Ovary (tissue), 10 donors: ENCODE measurements at places on chromosomes 6 and 20. TPM values are rescaled to one million over a fixed set of nuclear protein-coding genes. Genes with fewer than 3 reads are reported as not detected.

DNA sequence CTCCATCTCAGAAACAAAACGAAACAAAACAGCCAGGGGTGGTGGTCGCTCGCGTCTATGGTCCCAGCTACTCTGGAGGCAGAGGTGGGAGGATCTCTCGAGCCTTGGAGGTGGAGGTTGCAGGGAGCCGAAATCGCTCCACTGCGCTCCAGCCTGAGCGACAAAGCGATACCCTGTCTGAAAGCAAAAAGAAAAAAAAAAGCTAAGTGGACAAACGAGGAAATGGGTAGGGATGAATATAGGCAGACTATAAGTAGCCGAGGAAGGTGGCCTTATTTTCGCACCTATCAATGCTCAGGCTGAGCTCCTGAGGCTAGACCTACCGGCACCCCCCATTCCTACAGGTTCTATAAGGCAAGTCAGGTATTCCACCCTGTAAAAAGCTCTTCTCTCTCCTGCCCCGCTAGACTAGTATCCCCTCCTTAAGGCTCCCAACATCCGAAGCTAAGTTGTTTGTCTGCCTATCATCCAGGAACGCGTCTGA is 650 bp upstream of the CASP8AP2 start:
- peak overlapping the region; percentile 25 for H3K27ac ChIP-seq
- H3K36me3 ChIP-seq, result no peaks in the 10 kb centered on the region
- no peak for DNase-seq
- H3K4me3 ChIP-seq, result peak overlapping the region; percentile 91

DNA sequence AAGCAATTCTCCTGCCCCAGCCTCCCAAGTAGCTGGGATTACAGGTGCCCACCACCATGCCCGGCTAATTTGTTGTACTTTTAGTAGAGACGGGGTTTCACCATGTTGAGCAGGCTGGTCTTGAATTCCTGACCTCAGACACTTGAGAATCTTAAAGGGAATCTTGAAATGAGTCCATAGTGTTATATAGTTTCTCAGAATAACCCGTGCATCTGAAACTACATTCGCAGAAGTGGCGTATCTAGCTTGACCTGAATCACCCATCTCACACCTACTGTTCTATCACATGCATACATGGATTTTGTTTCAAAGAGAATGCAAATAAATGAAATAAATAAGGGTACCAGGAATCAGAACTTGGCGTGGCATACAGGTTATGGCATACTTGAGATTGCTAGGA is 65.0 kb downstream of the NCOA7 start:
- H3K4me1 ChIP-seq, result no peaks in the 10 kb centered on the region
- H3K36me3 ChIP-seq, result no peaks in the 10 kb centered on the region
- H3K4me3 ChIP-seq, result no peak overlapping the region
- H3K27ac ChIP-seq, result no peak overlapping the region

DNA sequence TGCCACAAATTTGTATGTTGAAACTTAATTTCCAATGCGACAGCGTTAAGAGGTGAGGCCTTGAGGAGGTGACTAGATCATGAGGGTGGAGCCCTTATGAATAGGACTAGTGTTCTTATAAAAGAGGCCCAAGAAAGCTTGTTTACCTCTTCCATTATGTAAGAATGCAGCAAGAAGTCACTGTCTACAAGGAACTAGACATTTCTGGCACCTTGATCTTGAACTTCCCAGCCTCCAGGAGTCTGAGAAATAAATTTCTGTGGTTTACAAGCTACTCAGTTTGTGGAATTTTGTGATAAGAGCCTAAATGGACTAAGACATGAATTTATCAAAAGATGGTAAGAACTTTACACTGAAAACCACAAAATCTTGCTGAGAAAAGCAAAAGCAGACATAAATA is 173.6 kb upstream of the SGK1 start:
- no peak overlapping the region for H3K27ac ChIP-seq
- DNase-seq, result no peak
- no peaks in the 10 kb centered on the region for H3K27me3 ChIP-seq
- H3K4me1 ChIP-seq, result no peaks in the 10 kb centered on the region
- no peaks in the 10 kb centered on the region for H3K36me3 ChIP-seq

DNA sequence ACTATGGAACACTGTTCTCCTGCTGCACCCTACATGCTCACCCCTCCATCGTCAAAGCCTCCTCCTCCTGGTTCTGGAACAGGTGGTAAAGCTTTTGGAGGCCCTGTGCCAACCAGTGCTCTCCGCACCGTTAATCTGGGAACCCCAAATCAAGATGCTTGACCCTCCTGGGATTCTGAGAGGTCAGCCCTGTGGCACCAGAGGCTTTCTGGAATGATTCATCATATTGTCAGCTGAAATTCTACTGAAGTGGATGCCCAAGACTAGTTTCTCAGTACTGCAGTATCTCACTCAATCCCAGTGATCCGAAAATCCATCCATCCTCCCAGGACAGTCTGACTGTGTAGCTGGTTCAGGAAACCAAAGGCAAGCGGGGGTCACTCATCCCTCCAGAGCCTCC is 92.7 kb downstream of the TRERF1 start:
- no peaks in the 10 kb centered on the region for H3K36me3 ChIP-seq
- H3K4me3 ChIP-seq, result no peak overlapping the region
- no peak overlapping the region for H3K27ac ChIP-seq
- H3K27me3 ChIP-seq, result no peaks in the 10 kb centered on the region
- peaks cover 8% of the 10 kb centered on the region for H3K4me1 ChIP-seq
- no peak for DNase-seq

GRCh38 chr6:118908441-118908840 is 14.5 kb downstream of the ASF1A start:
- no peaks in the 10 kb centered on the region for H3K4me1 ChIP-seq
- H3K36me3 ChIP-seq, result no peaks in the 10 kb centered on the region
- H3K27ac ChIP-seq, result no peak overlapping the region
- no peaks in the 10 kb centered on the region for H3K27me3 ChIP-seq

DNA sequence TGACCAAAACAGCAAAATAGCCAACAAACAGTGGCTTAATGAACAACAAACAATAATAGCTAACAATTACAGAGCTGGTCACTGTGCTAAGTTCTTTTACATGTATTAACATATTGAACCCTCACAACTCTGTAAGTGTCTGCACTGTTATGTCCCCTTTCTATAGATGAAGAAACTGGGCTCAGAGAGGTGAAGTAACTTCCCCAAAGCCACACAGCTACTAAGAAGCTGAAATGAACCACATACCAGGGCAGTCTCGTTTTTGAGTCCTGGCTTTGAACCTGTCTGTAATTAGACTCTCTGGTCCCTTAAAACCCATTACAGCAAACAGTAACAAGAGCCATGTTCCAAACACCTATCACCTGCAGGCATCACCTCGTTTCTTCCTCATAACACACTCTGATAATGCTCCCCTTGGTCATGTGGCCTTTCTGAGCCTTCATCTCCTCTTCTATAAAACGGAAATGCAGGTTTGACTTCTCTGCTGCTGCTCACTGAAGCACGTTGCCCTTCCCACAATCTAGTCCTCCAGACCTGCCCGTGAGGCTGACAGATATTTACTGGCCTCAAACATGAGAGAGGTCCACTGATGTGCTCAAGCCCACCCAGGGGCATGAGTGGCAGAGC is 23.3 kb downstream of the KCNK15 start:
- no peaks in the 10 kb centered on the region for H3K4me1 ChIP-seq
- H3K27me3 ChIP-seq, result no peaks in the 10 kb centered on the region
- no peak overlapping the region for H3K4me3 ChIP-seq
- no peaks in the 10 kb centered on the region for H3K36me3 ChIP-seq
- no peak for DNase-seq

DNA sequence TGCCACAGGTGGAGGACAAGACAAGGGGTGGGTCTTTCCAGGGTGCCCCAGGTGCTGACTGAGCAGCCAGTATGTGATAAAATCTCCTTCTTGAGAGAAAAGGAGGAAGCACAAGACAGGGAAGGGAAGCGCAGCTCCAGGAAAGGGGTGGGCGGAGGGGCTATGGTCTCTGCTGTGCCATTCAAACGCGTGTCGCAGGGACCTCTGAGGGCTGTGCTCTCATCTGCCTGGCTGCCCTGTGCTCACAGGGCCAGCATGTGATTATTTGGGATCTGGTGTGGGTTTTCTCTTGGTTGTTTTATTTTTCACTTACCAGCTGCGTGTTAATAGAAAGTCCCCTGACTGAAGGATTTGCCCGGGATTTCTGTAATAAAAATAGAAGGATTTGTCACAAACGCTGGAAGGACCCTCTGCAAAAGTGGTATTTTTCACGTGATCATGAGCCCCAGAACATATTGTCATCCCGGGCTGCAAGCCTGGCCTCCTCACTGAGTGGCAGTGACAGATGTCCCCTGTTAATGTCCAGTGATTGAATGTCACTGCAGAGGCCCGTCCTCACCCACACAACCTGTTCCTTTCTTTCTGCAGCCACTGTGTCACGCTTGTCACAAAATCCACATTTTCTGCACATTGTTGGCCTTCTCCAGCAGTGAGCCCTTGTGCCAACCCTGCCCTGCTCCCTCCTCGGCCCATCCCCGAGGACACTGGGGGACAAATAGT is 35.0 kb upstream of the VSX1 start:
- H3K36me3 ChIP-seq, result no peaks in the 10 kb centered on the region
- H3K27me3 ChIP-seq, result no peaks in the 10 kb centered on the region
- H3K27ac ChIP-seq, result no peak overlapping the region
- no peaks in the 10 kb centered on the region for H3K4me1 ChIP-seq
- no peak overlapping the region for H3K4me3 ChIP-seq
- no peak for DNase-seq

GRCh38 chr6:155245831-155246230 is 18.0 kb upstream of the CLDN20 start:
- no peak for DNase-seq
- H3K4me1 ChIP-seq, result peaks cover 2% of the 10 kb centered on the region
- no peak overlapping the region for H3K27ac ChIP-seq
- H3K4me3 ChIP-seq, result no peak overlapping the region
- no peaks in the 10 kb centered on the region for H3K27me3 ChIP-seq

- H3K27me3 ChIP-seq, result no peaks in the 10 kb centered on the region
- H3K4me3 ChIP-seq, result no peak overlapping the region
- DNase-seq, result no peak
- no peaks in the 10 kb centered on the region for H3K36me3 ChIP-seq
- H3K27ac ChIP-seq, result no peak overlapping the region
These were observed 27.5 kb downstream of the SASH1 start for GRCh38 chr6:148370176-148370575.

The FITM2 gene
- total RNA-seq, result 9.3 TPM
